Mesenteric fat pad (tissue), 1 donor: ENCODE measurements at places on chromosomes 3 and 15. TPM values are rescaled to one million over a fixed set of nuclear protein-coding genes. Genes with fewer than 3 reads are reported as not detected.

- DNase-seq = no peak
These were observed 290.7 kb upstream of the LMCD1 start for GRCh38 chr3:8210882-8211341.

DNA sequence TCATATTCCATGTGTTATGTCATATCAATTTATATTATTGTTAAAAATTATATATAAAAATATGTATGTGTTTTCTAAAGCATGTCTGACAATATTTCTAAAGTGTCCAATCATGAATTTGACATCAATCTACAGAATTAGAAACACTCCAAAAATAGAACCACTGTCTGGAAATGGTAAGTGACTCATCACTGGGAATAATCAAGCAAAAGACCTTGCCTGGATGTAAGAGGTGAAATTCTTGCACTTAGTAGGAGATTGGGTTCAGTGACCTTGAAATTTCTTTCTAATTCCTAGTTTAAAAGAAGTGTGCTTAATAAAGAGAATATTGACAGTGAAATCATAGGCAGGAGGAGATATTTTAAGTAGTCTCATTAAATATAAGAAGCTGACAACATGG, 188.8 kb downstream of the ZNF385D start:
- no peak for DNase-seq

Gene ARGFX
- not detected for total RNA-seq

GRCh38 chr3:126291537-126291936, 65.7 kb downstream of the KLF15 start:
- DNase-seq = no peak

Gene SMCO1
- not detected for total RNA-seq

GRCh38 chr3:8488877-8489276, 12.7 kb upstream of the LMCD1 start:
- DNase-seq = no peak

Gene SPATA12
- not detected for total RNA-seq

Gene AMOTL2
- total RNA-seq = 272 TPM

Gene TERC
- 9.8 TPM for total RNA-seq

- DNase-seq = no peak
These were observed 343.0 kb downstream of the ZBTB20 start for GRCh38 chr3:114804099-114804498.

DNA sequence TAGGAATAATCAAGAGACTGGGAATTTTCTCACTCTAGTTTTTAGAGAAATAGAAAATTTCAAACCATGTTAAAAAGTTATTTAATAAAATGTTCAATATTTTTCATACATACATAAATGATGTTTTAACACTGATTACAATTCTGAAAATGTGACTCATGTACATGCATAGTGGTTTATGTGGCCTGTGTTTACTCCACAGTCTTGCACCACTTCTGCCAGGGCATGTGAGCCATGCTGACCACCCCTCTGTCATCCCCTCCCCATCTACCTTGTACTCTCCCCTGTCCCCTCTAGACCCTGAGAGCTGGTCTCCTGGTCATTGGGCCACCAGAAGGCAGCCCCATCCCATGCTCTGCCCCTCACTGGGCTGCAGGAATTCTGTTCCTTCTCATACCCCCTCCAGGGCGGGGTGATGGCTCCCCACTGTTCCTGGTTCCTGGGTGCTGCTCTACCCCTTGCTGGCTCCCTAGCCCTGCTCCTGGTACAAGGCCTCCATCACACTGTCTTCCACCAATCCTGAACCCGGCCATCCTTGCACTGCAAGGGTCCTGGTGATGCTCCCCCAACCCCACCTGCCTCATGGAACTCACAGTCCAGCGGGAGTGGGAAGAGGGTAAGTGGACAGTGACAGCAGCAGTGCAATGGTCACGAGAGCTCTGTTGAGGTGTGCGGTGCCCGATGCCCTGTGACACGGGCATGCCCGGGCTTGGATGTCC, 24.2 kb upstream of the SLC41A3 start:
- DNase-seq = peak; percentile 77

DNA sequence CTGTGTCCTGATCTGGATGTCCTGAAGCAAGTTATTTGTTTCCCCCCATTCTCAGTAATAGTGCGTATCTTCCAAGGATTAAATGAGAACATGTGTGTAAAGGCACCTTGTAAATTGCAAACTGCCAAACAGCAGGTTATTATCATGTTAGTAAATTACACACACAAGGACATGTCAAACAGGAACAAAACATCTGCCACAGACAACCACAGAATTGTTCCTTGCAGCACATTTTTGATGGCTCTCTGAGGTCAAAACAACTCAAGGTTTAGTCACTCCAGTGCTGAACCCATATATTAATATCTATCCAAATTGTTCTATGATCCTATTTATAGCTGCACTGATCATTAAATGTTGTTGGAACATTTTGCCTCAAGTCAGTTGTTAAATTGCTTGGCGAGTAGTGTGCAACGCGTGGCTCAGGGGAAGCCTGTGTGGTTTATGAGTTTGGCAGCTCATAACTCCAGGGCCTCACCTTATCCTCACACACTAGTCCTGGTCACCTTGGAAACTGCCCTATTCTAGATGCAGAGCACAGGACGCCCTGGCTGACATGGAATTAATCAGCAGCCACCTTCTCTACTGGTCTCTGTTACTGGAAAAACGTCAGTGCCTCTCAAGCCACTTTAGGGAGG, 46.3 kb upstream of the CDV3 start:
- no peak for DNase-seq

Gene DUOXA2
- not detected for total RNA-seq

GRCh38 chr3:98329392-98330124, 24.1 kb upstream of the OR5K4 start:
- no peak for DNase-seq

- no peak for DNase-seq
These were observed at the start of gene ACTC1 for GRCh38 chr15:34795267-34796081. ACTC1 (minus strand) TSS chr15:34795549; CDS start chr15:34794808, 741 bp downstream.

DNA sequence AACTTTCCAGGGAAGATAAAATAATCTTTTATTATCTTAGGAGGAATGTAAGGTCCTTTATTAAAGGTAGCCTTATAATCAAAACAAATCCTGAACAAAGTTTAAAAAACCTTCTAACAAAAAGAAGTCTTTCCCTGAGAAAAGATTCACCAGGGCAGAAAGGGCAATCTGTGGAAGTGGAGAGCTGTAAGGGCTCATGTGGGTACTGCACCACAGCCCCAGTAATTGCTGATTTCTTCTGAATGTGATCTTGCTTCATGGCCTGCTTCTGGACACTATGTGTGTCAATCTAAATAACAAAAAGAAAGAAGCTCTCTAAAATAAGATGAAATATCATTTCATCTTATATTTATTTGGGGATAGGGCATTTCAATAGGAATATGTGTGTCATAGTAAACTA, 1501.6 kb downstream of the OTOL1 start:
- no peak for DNase-seq

DNA sequence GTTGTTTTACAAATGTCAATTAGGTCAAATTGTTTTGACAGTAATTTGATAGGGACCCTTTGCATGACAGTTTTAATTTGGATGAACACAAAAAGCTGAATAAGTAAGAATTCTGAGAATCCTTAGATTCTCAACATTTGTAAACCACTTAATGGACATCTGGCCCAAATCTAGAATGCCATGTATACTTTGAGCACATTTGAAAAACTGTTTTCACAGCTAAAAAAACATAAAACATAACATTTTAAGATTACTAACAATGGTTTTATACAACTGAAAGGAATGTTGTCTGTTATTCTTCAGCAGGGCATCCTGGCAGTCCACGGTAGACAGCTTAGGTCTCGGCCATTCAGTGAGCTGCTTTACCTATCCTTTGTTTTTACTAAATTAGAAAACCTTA, 34.5 kb upstream of the TM2D3 start:
- no peak for DNase-seq

Gene SLC25A38
- 16.7 TPM for total RNA-seq
